ENCODE measurements at places on chromosomes 3 and 15.

- DNase-seq, result no peak
Measured at GRCh38 chr15:63492541-63493077, 11.8 kb upstream of the USP3 start.

GRCh38 chr15:31062310-31062847, 39.1 kb downstream of the TRPM1 start:
- no peak for DNase-seq

- no peak for DNase-seq
Measured at GRCh38 chr3:62178739-62179600, 194.4 kb downstream of the FEZF2 start.

DNA sequence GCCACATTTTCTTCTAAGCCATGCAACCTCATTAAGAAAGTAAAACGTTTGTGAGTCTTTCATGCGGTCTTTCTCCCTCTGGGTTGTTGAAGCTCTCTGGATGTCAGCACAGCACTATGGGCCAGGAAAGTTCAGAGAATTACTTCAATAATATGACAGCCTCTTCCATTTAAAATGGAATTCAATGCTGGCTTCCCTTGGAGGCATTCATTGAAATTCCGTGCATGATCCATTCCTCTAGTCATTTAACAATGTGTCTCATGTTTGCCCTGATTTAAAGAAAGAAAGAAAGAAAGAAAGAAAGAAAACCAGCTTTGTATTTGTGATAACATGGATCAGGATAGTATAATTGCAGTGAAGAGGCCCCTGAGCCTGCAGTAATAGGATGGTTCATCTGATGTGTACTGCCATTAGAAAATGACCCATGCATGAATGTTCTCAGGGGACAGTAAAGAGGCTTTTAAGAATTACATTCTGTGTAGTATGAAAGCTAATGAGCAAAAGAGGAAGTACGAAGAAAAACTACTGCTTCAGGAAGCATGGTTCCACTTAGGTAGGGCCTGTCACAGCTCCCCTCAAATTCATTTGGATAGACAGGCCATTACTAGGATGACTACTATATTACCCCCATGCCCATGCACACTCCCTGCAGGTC, 146.0 kb downstream of the ARPP21 start:
- DNase-seq, result no peak

- no peak for DNase-seq
Measured at GRCh38 chr15:40357246-40357645, 773 bp upstream of the DISP2 start.

- no peak for DNase-seq
Measured at GRCh38 chr15:94370936-94371285, 139.6 kb downstream of the MCTP2 start.

- DNase-seq, result no peak
Measured at GRCh38 chr3:24154013-24154695, 209.1 kb downstream of the NR1D2 start.

GRCh38 chr3:52683611-52684010, 2.1 kb downstream of the PBRM1 start:
- no peak for DNase-seq

DNA sequence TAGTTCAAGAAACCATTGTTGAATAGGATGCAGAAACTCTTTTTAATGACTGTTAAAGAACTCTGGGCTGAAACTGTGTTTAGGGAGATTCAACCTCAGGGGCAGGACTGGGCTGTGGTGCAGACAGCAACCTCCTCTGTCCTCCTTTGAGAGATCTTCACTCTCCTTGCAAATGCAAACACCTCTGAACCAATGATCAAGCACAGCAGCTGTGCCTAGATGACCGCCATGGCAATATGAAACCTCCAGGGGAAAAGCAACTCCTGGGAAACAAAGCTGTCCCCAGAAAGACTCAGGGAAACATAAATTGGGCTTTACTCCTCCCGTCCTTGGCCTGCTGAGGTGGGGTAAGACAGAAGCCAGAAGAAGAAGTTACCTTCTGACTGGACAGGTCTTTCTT, 52.6 kb downstream of the TBC1D2B start:
- no peak for DNase-seq

GRCh38 chr15:75420698-75421097, 30.8 kb downstream of the SIN3A start:
- no peak for DNase-seq

- no peak for DNase-seq
Measured at GRCh38 chr15:66292571-66293418, 573 bp upstream of the DIS3L start.

GRCh38 chr3:52685285-52685708, 416 bp downstream of the PBRM1 start:
- DNase-seq, result peak; percentile 39

DNA sequence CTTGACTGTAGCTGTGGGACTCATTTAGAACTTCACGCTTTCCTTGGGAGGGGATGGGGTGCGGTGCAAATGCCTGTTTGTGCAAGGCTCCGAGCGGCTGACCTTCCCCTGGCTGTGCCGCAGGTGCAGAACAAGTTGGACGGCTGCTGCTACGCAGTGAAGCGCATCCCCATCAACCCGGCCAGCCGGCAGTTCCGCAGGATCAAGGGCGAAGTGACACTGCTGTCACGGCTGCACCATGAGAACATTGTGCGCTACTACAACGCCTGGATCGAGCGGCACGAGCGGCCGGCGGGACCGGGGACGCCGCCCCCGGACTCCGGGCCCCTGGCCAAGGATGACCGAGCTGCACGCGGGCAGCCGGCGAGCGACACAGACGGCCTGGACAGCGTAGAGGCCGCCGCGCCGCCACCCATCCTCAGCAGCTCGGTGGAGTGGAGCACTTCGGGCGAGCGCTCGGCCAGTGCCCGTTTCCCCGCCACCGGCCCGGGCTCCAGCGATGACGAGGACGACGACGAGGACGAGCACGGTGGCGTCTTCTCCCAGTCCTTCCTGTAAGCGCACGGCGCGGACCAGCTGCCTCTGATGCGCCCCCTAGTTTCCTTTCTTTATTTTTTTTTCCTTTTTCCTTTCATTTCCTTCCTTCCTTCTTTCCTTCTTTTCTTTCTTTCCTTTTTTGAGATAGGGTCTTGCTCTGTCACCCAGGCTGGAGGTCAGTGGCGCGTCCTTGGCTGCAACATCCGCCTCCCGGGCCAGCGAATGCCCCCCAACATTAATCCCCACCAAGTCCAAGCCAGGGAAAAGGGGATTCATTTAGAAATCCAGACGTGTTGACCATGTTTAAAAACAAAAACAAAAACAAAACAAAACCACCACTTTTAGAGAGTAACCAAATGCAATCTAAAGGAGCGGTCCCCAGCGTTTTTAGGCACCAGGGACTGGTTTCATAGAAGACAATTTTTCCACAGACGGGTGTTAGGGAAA, 42.7 kb downstream of the EIF2AK4 start:
- no peak for DNase-seq

- no peak for DNase-seq
Measured at GRCh38 chr3:65597226-65597951, 441.3 kb downstream of the MAGI1 start.
